ENCODE measurements at places on chromosomes 2 and 18.
A peak's percentile ranks its signal among the peaks of the same experiment; 100 is the strongest.

GRCh38 chr2:104929663-104930062 lies 75.7 kb downstream of the POU3F3 start:
- DNase-seq, result no peak

DNA sequence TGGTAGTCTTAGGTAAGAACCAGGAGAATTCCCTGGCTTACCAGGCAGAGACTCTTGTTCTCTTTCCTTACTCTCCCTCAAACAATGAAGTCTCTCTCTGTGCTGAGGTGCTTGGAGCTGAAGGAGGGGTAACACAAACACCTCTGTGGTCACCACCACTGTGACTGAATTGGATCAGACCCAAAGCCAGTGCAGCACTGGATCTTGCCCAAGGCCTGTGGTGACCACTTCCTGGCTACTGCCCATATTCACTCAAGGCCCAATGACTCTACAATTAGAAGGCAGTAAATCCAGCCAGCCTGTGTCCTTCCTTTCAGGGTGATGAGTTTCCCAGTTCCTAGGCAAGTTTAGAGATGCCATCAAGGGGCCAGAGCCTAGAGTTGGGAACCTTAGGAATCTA lies 706.8 kb downstream of the SLC4A3 start:
- no peak for DNase-seq

GRCh38 chr2:77479395-77479794 lies 42.8 kb downstream of the LRRTM4 start:
- DNase-seq, result no peak

- DNase-seq, result no peak
Observed at GRCh38 chr18:57461652-57462269, 26.6 kb downstream of the ONECUT2 start.

GRCh38 chr2:7881063-7881462 lies 800.8 kb upstream of the ID2 start:
- DNase-seq, result peak; percentile 69

DNA sequence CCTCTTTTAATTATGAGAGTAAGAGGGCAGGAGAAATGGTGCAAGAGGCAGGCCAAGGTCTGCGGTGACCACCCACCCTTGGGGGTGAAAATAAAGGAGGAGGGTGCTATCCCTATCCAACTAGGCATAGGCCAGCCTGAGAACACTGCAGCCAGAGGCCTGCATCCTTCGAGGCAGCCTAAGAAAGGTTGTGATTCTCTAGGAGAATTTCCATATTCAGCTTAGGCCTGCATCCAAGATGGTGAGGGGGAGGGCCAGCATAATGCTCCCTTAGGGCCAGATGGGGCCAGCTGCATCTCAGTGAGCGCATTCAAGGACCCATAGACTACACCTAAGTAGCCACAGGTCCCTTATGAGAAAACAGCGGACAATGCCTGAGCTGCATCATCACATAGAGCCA lies 3.5 kb upstream of the UPP2 start:
- no peak for DNase-seq

- DNase-seq, result no peak
Observed at GRCh38 chr18:46461993-46462392, 195.0 kb downstream of the LOXHD1 start.

DNA sequence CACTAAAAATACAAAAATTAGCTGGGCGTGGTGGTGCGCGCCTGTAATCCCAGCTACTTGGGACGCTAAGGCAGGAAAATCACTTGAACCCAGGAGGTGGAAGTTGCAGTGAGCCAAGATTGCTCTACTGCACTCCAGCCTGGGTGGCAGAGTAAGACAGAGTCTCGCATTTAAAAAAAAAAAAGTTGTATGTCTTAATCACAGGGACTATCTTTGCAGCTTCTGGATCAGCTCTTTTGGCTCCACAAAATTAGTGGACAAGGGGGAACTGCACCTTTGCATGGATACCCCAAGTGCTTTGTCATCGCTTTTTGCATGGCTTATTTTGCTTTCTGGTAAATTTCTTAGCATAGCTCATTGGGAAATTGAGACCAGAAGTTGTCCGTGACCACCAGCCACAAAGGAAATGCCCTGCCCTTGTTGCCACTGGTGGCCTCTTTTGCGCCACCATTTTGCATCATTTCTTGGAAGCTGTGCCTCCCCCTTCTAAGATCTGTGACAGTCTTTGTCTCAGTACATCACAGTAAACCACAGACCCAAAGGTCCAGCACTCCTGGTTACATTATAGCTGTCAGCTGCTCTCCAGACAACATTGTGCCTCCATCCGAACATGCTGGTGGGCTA lies 43.9 kb upstream of the PCBP1 start:
- DNase-seq, result no peak

DNA sequence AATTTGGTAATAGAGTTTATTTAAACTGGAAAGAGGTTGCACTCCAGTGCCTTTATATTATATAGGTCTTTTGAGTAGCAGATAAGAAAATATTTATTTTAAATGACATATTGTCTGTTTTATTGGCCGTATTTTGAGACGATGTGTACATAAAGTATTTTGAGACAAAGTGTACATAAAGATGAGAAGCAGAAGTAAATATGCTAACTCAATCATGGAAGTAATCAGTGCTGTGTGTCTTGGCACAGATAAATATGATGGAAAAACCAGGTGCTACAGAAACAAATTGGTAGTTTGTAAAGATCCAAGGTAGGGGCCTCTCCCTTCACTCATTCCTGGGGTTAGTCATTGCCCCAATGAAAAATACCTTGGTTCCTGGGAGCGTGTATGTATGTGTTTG lies 382.9 kb downstream of the DSEL start:
- no peak for DNase-seq

DNA sequence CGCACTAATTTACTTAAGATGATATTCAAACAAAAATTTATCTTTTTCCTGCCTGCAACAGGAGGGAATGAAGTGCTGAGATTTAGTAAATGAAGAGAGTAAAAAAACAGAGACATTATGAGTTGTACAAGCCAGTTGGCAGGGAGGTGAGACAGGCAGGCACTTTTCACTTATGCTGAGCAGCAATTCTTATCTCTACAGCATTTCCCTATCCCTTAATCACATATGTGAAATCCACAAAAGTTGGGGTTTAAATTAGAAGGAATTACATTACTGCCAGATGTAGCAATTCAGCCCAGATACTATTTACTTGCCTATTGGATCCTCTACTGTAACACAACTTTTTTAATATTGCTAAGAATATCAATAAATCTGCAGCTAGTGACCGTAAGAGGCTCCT lies 314.2 kb upstream of the LRP1B start:
- DNase-seq, result no peak

DNA sequence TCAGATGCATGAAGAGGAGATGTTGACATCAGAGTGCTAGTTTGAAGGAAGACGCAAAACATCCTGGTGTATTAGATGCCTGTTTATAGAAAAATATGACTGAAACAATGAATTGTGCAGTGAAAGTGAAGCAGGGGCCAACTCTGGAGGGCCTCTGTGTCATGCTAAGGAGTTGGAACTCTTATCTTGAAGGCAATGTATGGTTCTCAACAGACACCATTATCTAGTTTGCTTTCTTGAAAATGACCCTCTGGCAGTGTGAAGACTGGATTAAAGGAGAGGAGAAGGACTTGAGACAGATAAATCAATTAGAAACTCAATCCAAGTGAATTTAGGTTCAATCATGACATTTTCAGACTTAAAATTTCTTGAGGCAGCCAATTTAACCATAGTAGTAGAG lies 63.1 kb downstream of the ITGA4 start:
- no peak for DNase-seq

- no peak for DNase-seq
Observed at GRCh38 chr2:145156199-145156598, 636.3 kb upstream of the ZEB2 start.

DNA sequence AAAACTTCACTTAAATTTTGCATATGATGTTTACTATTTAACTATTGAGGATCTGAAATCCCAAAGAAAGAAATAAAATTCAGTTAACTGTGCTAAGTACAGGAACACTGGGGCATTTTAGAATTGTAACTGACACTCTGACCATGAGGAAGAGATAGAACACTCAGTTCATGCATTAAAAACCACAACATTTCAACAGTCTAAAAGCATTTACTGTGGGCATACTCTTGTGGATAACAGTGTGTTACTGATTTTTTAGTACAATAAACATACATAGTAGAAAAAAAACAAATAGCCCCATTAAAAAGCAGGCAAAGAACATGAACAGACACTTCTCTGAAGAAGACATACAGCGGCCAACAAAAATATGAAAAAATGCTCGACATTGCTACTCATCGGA lies 1122.7 kb upstream of the PIK3C3 start:
- DNase-seq, result no peak

GRCh38 chr2:225725726-225726125 lies 326.2 kb downstream of the NYAP2 start:
- DNase-seq, result no peak

- no peak for DNase-seq
Observed at GRCh38 chr2:7430869-7431641, 513.8 kb downstream of the RNF144A start.

GRCh38 chr2:70678576-70679143 lies 89.3 kb downstream of the ADD2 start:
- DNase-seq, result no peak

- DNase-seq, result no peak
Observed at GRCh38 chr2:219823574-219823973, 196.1 kb downstream of the SLC4A3 start.

DNA sequence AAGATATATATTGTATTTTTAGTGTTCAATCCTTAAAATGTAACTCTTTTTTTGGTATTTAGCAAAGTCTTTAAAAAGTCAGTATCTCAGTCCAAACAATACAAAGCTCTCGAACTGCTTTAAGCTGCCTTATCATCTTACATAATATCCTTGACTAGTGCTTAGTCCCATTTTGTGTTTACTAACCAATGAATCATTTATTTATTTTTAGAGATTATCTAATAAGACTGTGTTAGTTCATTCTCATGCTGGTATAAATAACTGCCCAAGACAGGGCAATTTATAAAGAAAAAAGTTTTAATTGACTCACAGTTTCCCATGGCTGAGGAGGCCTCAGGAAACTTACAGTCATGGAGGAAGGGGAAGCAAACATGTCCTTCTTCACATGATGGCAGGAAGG lies 248.3 kb upstream of the KYNU start:
- DNase-seq, result no peak

GRCh38 chr2:127510073-127510472 lies 16.2 kb downstream of the IWS1 start:
- DNase-seq, result no peak

DNA sequence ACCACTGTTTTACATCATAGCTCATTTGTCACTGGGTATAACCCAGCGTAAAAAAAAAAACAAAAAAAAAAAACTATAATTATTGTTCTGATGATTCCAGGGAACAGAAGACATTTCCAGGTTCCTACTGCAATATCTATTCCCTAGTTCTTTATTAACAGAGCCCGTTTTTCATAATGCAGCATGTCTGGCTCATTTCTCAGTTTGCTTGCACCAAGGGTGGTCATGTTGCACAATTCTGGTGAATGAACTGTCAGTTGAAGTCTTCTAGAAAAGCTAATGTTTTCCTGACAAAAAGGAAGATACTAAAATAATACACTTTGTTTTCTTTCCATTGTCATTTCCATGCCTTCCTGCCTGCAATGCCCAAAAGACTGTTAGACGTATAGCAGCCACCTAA lies 180.1 kb downstream of the RDH14 start:
- peak; percentile 30 for DNase-seq

GRCh38 chr2:53233759-53234547 lies 533.7 kb upstream of the CHAC2 start:
- no peak for DNase-seq

DNA sequence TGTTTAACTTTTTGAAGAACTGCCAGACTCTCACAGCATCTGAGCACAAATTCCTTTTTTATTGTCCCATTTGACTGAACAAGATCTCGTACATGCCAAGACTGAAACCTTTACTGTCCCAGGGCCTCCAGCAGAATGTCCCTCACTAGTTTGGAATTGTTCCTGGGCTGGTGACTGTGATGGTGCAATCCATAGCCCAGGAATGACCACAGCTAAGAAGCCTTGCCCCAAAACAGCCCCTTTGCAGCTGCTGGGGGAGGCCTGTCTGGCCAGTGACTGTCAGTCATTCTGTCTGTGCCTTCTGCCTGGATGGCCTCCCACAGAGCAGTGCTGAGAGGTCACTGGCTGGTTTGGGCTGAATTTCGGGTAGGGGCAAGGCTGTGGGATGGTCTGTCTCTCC lies 184.5 kb upstream of the MSH6 start:
- DNase-seq, result no peak

- DNase-seq, result no peak
Observed at GRCh38 chr2:121826036-121826435, 70.6 kb downstream of the TSN start.

GRCh38 chr2:121099329-121100290 lies 185.4 kb downstream of the TFCP2L1 start:
- no peak for DNase-seq

GRCh38 chr2:68195096-68195495 lies 37.4 kb downstream of the PNO1 start:
- peak; percentile 33 for DNase-seq

- DNase-seq, result peak; percentile 65
Observed at GRCh38 chr18:69161383-69162028, 239.2 kb upstream of the DOK6 start.

DNA sequence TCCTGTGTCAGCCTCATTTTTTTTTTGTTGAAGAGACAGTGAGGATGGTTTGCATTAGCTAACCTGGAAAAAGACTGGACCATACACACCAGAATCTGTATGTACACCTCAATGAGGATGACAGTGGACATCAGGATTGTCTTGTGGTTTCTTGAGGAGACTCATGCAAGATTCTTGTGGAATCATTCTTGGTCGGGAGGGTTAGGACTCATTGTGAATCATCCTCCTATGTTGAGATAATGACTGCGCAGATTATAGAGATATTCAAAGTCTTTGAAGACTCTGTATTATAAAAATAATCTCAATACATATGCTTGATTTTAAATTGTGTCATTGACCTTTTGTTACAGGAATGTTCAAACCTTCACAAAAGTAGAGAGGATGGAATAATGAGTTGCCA lies 49.1 kb upstream of the DOCK10 start:
- peak; percentile 97 for DNase-seq

GRCh38 chr18:21074336-21075323 lies 37.0 kb downstream of the ROCK1 start:
- DNase-seq, result no peak

- DNase-seq, result no peak
Observed at GRCh38 chr18:57801325-57801724, 1.8 kb downstream of the ATP8B1 start.

Measured in fibroblast of skin of abdomen (primary cell).